ENCODE measurements at places on chromosomes 7 and 10.

GRCh38 chr7:97117035-97117371 is 495 bp upstream of the SDHAF3 start:
- no peak for DNase-seq

- no peak for DNase-seq
These were observed at the start of gene LRRC17 for GRCh38 chr7:102912742-102913141. Gene LRRC17 (plus strand): TSS chr7:102913000. CDS start chr7:102933914, 20,914 bp downstream.

- DNase-seq: no peak
These were observed 179.1 kb downstream of the SFMBT2 start for GRCh38 chr10:7231509-7232414.

GRCh38 chr10:79160191-79160590 is 91.4 kb downstream of the ZMIZ1 start:
- DNase-seq: no peak

DNA sequence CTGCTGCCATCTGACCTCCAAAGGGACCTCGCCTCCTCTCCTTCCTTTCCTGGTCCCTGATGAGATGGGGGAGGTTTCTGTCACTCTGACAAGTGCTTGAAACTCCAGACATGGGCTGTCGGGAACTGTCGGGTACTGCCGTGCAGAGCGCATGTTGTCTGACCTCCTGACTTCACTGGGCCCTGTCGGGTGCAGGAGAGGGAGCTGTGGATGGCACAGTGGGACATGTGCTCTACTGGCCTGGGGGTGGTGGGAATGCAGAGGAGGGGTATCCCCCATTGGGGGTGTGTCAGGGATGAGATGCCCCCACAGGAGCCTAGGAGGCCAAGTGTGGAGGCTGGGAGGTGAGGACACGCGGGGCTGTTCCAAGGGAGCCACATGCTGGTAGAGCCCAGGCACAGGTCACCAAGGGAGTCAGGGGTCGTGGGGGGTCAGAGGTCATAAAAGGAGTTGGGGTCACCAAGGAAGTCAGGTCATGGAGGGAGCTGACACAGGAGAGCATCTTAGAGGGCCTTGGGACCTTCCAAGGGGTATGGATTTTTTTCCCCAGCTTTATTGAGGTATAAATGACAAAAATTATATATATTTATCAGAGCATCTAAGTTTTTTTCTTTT is 30.9 kb downstream of the TMEM120A start:
- DNase-seq: no peak

Measured in activated CD4-positive, alpha-beta T cell treated with anti-CD3 and anti-CD28 coated beads, Interleukin-2, amount 10 ng/mL, durations not matched to agents 7 days and 5 days (primary cell).